ENCODE measurements at places on chromosomes 4 and X.

- no peak for DNase-seq
These were observed 52.5 kb upstream of the ANTXR2 start for GRCh38 chr4:80125252-80126177.

GRCh38 chrX:22247169-22247568 is 25.5 kb upstream of the CBLL2 start:
- no peak for DNase-seq

DNA sequence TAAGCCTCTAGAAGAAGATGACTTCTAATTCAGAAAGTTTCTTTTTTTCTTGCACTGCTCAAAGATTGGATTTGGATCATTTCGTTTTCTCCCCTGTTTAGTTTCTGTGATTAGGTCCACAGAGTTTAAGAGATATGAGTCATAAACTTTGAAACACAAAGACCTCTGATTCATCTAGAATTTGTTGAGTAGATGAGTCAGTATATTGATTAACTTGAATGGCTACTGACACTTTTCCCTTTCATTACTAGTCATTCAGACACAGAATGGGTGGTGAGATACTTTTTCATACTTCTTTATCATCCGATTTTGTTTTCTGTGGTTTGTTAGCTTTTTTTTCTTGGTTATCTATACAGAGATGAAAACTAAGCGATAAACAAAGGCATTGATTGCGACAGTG is 34.1 kb upstream of the AFF2 start:
- no peak for DNase-seq

DNA sequence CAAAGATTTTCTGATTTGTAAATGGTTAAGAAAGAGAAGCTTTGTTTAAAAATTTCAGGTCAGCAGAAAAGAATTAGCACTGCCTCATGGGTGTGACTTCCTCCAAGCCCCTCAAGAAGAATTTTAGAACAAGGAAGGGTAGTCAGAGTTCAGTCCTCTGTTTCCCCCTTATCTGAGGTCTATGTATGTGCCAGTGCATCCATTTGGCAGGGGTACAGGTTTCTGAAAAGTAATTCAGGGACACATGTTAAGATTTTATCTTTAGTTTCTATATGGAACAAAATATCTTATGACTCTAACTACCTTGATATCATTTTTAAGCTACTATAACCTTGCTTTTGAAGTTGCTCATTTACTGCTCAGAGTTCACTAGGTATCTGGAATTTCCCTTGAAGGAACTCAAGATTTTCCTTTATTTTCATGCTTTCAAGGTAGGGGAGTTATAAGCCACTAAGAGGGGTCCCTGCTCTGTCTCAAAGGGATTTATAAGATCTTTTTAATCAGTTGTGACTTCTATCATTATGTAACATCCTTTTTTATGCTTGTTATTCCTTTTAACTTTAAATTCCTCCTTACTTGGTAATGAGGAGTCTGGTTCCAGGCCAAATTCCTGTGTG is 24.4 kb upstream of the PLK4 start:
- no peak for DNase-seq

DNA sequence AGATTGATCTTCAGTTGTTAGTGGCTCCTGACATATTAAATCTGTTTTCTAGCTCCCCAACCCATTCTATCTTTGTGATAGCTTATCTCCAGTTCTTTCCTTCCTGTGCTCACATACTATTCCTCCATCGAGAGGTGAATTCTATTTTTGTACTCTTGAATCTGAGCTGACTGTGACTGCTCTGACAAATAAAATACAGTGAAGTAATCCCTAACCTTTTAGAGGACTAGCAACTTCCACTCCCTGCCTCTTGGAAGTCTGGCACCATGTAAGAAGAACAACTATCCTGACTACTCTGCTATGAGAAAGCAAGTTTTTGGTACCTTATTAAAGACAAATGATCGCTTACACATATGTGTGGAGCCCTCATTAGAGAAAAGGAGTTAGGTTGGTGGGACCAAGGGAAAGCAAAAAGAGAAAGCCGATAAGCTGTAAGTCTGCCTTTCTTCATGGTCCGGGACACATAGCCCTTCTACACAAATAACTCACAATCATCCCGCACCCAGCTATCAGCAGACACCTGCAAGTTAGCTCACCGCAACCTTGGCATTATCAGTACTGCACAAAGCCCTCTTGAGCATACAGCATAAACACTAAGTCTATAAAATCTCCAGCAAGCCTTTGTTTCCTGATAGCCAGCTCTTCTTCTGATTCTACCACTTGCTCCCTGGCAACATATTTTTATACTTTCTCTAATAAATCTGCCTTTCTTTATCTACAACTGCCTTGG is 13.5 kb upstream of the PPM1K start:
- no peak for DNase-seq

- no peak for DNase-seq
These were observed 2384.1 kb downstream of the PCDH7 start for GRCh38 chr4:33104273-33104672.

All from stimulated activated CD4-positive, alpha-beta T cell treated with anti-CD3 and anti-CD28 coated beads, TNF-alpha, amount 100 ng/mL, for 1 hour (primary cell).